ENCODE measurements at places on chromosomes 6 and 20.

DNA sequence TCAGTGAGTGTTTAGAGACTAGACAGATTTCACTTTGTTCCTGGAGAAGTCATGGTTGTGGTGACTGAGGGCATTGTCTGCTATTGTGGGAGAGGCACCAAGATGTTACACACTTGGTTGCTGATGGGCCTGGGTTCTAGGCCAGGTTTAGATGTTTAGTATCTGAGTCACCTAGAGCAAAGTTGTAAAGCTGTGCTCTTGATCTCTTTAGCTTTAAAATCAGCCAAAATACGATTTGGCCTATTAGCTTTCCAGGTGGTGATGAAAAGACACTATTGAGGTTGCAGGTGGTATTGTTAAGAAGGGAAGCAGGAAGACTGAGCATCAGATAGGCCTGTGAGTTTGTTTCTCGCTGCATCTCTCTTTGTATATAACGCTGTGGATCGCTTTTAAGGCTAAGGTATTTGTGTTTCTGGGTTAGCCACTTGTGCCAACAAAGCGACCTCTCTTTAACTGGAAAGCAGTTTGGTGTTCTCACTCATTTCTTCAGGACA lies 48.6 kb downstream of the FOXO3 start:
- DNase-seq = no peak

- no peak for DNase-seq
Measured at GRCh38 chr20:62235001-62235776, 3.1 kb upstream of the OSBPL2 start.

DNA sequence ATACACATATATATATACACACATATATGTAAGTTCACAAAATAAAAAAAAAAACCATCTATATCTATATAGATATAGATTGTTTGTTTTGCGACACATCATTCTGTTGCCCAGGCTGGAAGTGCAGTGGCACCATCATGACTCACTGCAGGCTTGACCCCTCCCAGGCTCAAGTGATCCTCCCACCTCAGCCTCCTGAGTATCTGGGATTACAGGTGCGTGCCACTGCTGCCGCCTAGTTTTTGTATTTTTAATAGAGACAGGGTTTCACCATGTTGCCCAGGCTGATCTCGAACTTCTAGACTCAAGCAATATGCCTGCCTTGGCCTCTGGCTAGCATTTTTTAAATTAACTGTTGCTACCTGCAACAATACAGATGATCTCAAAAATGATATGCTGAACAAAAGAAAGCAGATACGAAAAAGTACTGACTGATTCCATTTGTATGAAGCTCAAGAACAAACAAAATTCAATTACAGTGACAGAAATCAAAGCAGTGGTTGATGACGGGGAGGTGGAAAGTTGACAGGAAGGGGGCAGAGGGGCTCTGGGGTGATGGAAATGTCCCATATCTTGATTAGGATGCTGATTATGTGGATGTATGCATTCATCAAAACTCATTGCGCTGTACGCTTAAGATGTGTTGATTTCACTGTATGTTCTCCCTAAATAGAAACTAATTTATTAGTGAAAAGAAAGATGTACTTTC lies 49.6 kb downstream of the ATXN1 start:
- no peak for DNase-seq

- DNase-seq = no peak
Measured at GRCh38 chr6:41346441-41346840, 11.0 kb downstream of the NCR2 start.

GRCh38 chr6:14744212-14744556 lies 501.7 kb upstream of the JARID2 start:
- no peak for DNase-seq

DNA sequence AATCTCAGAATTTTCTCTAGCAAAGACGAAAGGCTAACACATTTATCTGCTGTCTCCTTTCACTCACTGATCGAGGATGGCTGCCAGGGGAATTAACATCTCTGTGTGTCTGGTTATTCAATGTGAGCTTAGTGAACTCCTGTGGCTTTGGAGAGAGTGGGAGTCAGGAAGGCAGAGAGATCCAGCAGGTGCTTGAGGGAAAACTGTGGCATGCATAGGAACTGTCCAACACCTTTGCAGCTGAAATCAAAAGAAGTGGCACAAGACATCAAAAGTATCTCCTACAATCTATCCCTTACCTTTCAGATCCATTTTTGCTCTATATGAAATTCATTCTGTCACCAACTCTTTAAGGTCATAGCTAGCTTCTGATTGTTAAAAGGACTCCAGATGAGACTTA lies 11.8 kb upstream of the FAM184A start:
- no peak for DNase-seq

- no peak for DNase-seq
Measured at GRCh38 chr6:69570106-69570505, 226.7 kb downstream of the LMBRD1 start.

DNA sequence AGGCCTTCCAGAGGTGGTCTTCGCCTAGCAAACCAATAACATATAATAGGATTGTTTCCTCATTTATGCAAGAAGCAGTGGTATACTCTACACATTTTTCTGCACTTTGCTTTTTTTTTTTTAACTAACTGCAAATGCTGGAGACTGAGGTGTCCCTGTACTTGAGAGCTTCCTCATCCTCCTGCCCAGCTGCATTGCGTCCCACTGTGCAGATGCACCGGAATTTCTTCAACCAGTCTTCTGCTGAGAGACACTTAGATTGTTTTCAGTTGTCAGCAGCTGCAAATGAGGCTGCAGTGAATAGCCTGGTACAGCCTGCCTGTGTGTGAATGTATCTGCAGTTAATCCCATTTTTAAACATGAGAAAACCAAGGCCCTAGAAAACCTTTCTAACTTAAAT lies 11.5 kb downstream of the FGD2 start:
- DNase-seq = no peak

GRCh38 chr6:170159022-170159965 lies 131.6 kb downstream of the DLL1 start:
- no peak for DNase-seq

DNA sequence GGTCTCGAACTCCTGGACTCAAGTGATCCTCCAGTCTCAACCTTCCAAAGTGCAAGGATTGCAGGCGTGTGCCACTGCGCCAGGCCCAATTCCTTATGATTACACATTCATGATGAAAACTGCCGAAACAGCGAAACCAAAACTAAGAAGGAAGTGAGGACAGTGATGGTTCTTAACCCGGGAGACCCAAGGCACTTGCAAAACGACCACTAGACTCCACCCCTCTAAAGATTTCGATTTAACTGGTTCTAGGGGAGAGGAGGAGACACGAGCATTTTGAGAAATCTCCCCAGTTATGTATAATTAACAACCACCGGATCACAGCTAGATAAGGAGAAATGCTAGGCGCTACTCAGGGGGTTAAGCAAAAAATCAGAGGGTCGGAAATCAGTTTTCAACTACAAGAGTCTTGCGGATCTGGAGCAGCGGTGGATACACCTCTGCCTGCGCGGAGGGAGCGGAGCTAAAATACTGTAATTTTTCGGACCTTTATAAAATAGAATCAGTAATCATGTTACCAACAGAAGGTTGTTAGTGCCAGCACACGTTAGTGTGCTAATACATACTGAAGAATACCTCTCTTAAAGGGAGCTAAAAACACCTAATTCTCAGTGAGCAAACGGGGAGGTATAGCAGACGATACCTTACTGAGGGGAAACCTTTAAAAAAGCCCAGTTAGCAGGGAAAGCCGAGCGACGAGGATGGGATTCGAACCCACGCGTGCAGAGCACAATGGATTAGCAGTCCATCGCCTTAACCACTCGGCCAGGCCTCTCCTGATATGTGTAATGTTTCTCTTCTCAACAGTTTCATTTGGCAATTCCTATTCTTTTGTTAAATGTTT lies 60.0 kb upstream of the BTN3A2 start:
- DNase-seq = no peak

DNA sequence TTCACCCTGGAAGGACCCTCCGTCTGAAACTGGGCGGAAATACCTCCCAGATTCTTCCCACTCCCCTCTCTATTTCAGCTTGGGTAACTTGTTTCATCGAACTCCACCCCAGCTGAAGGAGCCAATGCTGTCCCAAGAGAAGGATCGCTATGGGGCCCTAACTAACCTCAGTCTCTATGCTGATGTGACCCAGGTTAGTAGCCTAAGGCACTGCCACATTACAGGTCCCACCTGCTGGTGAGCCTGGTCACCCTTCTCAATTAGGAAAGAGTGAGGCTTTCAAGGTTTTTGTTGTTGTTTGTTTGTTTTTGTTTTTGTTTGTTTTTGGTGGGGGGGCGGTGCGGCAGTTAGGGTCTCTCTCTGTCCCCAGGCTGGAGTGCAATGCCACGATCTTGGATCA lies 168.4 kb downstream of the OR2B2 start:
- no peak for DNase-seq
